ENCODE measurements at places on chromosomes 3 and 15.

DNA sequence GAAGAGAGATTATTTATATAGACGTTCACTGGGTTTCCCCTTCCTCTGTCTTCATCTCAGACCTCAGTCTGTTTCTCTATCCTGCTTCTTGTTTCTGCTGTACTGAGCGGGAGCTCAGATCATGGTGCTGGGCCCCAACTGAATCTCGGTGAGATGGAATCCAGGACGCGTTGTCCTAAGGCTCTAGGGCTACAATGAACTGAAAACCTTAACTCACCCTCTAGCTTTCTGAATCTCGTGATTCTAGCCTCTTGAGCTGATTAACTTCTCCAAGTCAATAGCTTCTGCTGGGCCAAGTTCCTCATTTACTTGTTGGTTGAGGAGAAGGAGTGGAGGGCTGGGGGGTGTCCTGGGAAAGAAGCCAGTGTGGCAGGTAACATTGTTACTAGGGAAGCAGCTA, 32.7 kb upstream of the MAP3K13 start:
- no peak for DNase-seq

DNA sequence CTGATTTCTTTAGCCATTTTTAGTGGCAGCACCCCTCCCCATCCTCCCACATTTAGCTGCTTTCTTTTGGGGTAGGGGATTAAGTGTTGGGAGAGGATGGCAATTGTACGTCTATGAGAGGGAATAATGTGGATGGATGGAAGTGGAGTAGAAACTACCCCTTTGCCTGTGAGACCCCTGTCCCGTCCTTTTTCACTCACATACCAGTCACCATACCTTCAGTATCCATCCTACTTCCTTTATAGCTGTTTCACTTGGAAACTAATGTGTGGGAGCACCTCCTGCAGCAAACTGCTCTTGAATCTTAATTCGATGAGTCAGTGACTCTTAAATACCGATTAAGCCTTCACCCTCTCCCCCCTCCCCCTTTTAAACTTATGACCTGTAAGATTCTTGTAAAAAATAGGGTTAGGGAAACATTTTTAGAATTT, 730 bp downstream of the SPRED1 start:
- no peak for DNase-seq

GRCh38 chr15:74696398-74696729, 540 bp upstream of the EDC3 start:
- DNase-seq, result no peak

DNA sequence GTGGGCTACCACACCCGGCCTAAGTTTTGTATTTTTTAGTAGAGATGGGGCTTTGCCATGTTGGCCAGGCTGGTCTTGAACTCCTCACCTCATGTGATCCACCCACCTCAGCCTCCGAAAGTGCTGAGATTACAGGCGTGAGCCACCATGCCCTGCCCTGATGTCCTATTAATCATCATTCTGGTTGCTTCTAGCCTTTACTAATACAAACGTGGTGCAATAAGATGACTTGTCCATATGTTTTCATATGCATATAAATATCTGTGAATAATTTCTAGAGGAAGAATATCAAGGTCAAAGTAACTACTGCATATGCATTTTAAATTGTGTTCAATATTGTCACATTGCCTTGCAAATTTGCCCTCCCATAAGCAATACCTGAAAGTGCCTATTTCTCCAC, 25.5 kb upstream of the PDHB start:
- no peak for DNase-seq

DNA sequence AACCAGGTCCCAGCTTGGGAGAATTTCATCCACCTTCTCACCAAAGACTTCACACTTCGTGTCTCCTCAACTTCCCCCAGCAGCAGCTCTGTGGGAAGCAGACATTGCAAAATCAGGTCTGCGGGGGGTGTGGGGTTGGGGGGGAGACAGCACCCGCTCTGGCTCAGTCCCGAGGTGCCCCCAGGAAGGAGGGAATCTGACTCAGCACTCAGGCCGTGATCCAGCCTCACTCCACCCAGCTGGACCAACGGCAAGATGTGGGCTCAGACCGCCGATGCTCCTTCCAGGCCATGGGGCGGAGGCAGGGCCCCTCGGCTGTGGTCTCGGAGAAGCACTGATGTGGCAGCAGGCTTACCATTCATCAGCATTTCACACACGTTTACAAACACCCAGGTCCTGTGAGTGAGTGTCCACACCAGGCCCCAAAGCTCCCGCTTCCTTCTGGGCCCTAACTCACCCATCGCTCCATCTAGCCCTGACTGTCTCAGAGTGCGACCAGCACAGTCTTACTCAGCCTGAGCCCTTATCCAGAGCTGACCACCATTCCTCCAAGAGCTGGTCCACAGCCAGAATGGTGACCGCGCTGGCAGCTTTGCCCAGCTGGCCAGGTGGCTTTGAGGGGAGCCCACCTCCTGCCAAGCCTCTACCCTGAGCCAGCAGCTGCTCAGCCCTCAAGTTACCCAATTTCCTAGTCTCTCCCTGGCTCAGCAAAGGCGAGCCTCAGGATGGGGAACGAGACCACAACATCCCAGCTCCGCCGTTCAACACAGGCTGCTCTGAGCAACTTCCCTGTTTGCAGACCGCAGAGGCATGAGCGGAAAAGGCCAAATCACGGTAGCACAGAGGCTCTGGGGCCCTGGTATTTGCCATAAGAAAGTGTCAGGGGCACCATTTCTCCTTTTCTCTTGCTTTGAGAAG, 3.3 kb downstream of the STAB1 start:
- no peak for DNase-seq

- DNase-seq, result peak; percentile 9
Observed at GRCh38 chr15:78726870-78727551, 84.3 kb downstream of the ADAMTS7 start.

DNA sequence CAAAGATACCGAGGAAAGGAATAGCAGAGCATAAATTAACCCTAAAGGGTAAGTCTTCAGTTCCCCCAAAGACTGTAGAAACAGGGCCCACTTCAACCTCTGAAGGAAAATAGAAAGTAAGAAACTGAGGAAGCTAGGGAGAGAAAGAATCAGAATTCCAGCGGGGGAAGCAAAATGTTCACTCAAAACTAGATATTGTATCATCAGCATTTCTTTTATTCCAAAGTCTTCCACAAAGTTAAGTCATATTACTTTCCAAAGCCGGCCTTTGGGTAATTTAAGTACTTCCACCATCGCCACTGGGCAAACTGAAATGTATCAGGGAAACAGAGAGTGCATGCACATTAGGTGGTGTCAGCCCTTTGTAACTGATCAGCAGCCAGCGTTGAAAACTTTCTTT, 88.3 kb downstream of the RSL24D1 start:
- DNase-seq, result no peak

DNA sequence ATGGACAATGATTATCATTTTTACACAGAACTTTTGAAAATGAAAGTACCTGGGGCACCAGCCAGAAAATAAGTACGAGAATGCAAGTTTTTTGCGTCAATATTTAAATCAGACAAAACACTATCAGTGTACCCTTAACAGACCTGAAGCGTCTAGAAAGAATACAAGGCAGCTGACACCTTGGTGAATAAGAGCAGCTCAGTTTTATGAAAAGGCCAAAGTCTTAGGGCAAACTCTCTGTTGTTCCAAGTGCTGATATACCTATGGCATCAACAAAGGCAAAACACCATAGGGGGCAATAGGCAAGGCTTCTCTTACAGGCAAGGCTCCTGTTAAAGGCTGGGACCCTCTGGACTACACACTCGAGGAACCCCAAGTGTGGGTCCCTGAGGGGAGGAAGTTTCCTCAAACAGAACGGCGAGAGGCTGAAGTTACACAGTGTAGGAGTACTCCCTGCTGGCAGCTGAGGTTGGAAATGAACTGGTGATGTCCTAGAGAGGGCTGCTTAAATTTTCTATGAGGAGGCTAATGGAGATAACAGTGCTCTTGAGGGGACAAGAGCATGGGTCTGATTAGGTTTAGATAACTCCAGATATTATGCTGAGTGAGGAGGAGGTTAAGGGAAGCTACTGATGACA, 291.0 kb downstream of the TIGIT start:
- DNase-seq, result no peak

DNA sequence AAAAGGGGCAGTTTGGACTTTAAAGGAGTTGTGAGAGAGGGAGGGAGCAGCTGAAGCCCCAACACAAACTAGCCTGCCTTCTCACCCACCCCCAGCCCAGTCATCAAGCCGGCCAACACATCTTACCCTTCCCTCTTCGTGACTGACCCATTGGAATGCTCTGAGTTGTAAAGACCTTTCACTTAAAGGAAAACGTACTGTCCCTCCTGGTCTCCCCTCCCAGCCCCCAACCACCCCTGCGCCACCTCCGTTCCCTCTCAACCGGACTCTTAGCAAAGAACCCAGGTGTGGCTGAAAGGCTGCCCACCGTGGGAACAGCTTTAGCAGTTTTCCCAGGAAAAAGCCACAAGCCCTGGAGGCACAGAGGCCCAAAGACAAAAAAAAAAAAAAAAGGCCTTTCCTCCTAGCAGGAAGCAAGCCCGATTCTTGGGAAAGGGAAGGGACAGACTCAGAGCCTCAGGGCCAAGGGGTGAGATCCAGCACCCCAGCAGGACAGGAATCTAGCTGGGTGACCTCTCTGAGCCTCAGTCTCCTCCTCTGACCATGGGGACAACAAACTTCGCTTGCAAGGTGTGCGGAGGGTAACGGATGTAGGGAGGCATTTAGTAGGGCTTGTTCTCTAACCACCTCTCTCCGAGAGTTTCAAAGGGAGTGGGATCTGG, 2.4 kb downstream of the CYP11A1 start:
- no peak for DNase-seq

GRCh38 chr3:27345493-27345892, 23.7 kb downstream of the NEK10 start:
- DNase-seq, result peak; percentile 74

- DNase-seq, result no peak
Observed at GRCh38 chr15:97200161-97200560, 760.3 kb upstream of the ARRDC4 start.

DNA sequence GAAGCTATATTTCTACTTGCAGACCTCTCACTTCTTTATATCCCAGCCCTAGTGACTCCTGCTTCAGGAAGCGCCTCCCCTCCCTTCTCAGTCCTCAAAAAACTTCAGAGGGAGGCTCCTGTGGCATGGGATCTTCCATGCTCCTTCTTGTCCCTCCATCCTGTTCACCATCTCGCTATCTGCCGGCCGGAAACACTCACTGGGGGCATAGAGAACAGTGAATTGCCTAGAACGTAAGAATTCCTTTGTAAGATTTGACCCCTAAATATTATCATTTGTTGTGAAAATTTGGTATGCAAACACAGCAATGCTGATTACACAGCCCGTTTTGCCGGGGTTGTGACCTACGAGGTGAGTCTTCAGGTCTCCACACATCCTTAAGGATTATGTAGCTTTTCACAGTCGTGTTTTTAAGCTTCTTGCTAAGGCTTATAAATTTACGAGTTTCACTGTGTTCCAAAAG, 218.7 kb upstream of the ATP10A start:
- DNase-seq, result no peak

DNA sequence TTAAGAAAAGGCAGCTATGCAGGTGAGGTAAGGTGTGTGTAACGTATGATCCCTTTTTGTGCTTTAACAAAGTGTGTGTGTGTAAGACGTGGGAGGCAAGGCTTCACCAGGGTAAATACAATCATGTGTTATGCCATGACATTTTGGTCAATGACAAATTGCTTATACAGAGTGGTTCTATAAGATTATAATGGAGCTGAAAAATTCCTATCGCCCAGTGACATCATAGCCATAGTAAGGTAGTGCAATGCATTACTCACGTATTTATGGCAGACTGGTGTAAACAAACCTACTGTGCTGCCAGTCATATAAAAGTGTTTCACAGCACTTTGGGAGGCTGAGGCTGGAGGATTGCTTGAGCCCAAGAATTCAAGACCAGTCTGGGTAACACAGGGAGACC, 60.2 kb upstream of the LCTL start:
- DNase-seq, result no peak

DNA sequence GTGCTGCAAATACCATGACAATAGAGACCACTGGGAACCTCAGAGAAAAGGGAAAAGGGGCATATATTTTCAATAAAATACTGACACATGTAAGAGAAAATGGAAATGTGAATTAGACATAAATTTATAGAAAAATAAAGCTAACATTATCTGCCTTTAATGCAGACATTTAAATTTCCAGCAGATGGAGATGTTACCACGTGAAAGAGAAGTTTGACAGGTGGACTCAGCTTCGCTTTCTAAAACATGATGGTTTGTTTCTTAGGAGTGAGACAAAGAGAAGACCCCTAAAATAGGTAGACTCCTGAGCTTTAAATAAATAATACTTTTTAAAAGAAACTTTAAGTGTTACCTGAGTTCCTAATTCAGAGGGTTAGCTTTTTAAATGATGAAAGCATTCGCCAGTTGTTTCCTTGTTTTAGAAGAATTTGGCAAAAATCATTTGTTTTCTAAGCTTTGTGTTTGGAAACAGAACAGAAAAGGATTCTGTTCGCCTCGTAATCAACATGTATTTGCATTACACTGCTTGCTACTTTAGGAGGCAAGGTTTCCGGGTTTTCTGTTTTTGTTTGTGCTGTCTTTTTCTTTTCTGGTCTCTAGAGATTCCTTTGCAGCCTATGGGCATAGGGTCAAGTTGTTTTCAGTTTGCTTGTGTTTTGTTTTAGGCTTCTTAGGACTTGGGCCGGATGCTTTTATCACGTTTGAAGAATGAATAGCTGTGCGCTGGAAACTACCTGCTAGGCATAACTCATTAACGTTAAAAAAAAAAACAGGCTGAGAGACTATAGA, 271.4 kb downstream of the THSD4 start:
- DNase-seq, result no peak

- DNase-seq, result peak; percentile 68
Observed at GRCh38 chr3:195182470-195182795, 88.5 kb downstream of the XXYLT1 start.

DNA sequence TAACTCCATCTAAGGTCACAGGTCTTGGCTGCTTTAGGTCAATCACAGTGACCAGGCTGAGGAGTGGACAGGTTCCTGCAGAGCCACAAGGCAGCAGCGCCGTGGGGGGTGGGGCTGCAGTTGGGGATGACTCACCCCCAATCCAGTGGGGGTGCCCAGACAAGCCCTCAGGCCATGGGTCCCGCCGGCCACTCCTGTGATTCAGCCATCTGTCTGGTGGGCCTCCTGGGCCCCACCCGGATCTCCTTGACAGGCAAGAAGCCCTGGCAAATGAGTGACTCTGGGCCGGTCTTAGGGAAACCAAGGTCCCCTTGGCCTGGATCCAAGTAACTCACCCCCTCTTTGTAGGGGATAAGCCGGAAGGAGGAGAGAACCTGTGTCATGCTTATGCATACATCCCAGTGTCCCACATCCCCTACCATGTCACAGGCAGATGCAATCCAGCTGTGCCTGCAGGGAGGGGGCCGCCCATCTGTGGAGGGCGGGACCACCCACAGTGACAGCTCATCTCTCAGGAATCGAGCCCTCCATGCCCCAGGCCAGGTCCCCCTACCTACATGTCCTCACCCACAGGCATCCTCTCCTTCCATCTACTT, 495 bp upstream of the COL7A1 start:
- DNase-seq, result no peak
